ENCODE measurements at places on chromosomes 3 and 15. TPM values are rescaled to one million over a fixed set of nuclear protein-coding genes. Genes with fewer than 3 reads are reported as not detected.

The SLC24A5 gene
- total RNA-seq = not detected

The CLDN16 gene
- not detected for total RNA-seq

The ZNF80 gene
- 0.23 TPM for total RNA-seq

The CSTA gene
- not detected for total RNA-seq

DNA sequence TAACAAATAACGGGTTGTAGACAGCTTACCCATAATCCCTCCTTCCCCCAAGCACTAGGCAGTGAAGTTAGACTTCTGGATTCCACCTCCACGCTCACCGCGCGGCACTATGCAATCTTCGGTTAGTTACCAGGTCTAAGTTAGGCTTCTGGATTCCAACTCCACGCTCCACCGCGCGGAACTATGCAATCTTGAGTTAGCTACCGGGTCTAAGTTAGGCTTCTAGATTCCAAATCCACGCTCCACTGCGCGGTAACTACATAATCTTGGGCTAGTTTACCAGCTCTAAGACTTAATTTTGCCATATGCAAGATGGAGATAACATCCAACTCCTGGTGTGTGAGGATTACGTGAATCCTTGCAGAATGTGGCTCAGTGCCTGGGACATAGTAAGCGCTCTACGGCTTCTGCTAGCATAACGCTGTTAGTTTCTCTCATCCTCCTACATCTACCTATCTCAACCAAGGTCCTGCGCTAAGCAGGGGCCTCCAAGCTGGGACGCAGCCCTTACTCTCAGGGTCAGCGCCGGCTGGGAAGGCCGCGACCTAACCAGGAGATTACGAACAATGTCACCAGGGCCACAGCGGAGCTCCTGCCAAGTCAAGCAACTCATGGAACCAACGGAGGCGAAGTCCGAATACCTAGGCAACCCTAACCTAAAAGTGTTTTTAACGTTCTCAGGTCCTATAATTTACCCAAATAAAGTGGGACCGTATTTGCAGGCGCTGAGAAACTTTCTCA, 497 bp upstream of the RPLP1 start:
- no peaks in the 10 kb centered on the region for H3K27me3 ChIP-seq
- peak overlapping the region; percentile 99 for H3K27ac ChIP-seq
- H3K36me3 ChIP-seq = peaks cover 50% of the 10 kb centered on the region
- DNase-seq = peak; percentile 58
- peak overlapping the region; percentile 91 for H3K4me3 ChIP-seq

GRCh38 chr3:182644013-182644412, 149.3 kb upstream of the ATP11B start:
- no peak overlapping the region for H3K27ac ChIP-seq
- no peak for DNase-seq
- peaks cover 22% of the 10 kb centered on the region for H3K27me3 ChIP-seq
- no peak overlapping the region for H3K4me3 ChIP-seq
- H3K36me3 ChIP-seq = no peaks in the 10 kb centered on the region
